Right kidney (tissue), 9 donors: ENCODE measurements at places on chromosomes 1 and 21.
A peak's percentile ranks its signal among the peaks of the same experiment; 100 is the strongest.

GRCh38 chr1:228975238-228975907 is 240.1 kb downstream of the RHOU start:
- no peak for DNase-seq

GRCh38 chr1:27575840-27576331 is 28.1 kb downstream of the AHDC1 start:
- DNase-seq = peak; percentile 63

GRCh38 chr1:153771841-153772593 is 3.2 kb upstream of the SLC27A3 start:
- DNase-seq = peak; percentile 50

- no peak for DNase-seq
Measured at GRCh38 chr1:92365378-92366039, 66.7 kb downstream of the RPAP2 start.

DNA sequence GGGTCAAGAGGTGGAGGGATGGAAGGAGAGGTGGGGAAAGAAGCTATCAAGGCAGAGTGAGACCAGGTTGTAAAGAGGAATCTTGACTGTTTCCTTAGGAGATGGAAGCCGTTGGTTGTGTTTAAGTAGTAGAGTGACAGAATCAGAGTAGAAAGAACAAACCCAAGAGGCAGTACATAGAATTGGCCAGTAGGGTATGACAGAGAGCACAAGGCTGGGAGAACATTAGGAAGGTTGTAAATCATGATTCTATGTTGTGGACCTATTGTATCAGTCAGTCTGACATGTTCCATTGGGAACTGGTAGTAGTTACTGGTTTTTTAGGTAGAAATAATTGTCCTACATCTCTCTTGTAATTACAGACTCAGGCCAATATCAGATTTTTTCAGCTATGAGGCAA is 486.9 kb upstream of the USP24 start:
- no peak for DNase-seq

GRCh38 chr1:6347641-6348487 is 45.7 kb downstream of the ACOT7 start:
- DNase-seq = peak; percentile 55

- no peak for DNase-seq
Measured at GRCh38 chr1:59353453-59353852, 56.6 kb downstream of the FGGY start.

DNA sequence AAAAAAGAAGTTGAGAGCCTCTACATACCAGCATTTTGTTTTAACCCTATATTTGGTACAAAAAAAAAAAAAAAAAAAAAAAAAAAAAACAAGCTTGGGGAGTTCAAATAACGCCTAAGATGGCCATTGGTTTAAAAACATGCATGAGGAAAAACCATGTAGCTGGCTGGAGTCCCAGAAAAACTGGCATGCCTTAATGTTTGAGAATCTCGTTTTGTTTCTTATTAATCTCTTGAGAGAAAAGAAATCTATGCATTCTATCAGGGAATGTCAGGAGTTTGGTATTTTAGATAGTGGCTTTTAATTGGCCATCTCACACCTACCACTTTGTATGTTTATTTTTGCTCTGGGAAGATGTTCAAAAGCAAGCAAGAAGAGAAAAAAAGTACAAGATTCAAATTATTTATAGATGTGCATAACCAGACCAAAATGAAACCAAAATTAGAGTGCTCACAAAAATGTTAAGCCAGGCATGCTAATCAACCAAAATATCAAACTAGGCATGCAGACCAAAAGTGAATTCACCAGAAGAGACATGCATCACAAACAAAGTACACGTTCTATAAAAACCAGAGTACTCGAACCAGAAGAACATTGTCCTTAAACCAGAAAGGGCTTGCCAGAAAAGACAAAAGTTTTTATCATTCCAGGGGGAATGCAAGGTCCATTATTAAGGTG is 156.6 kb downstream of the AK5 start:
- no peak for DNase-seq
